ENCODE measurements at places on chromosomes 5 and 9.

GRCh38 chr5:178285399-178286225 lies 53.0 kb upstream of the PHYKPL start:
- no peak for DNase-seq

GRCh38 chr5:76250463-76250862 lies 152.6 kb upstream of the IQGAP2 start:
- no peak for DNase-seq

- DNase-seq: no peak
These were observed 58.6 kb downstream of the TMC1 start for GRCh38 chr9:72579880-72580550.

- DNase-seq: no peak
These were observed 91.0 kb upstream of the PUM3 start for GRCh38 chr9:2934883-2935282.

DNA sequence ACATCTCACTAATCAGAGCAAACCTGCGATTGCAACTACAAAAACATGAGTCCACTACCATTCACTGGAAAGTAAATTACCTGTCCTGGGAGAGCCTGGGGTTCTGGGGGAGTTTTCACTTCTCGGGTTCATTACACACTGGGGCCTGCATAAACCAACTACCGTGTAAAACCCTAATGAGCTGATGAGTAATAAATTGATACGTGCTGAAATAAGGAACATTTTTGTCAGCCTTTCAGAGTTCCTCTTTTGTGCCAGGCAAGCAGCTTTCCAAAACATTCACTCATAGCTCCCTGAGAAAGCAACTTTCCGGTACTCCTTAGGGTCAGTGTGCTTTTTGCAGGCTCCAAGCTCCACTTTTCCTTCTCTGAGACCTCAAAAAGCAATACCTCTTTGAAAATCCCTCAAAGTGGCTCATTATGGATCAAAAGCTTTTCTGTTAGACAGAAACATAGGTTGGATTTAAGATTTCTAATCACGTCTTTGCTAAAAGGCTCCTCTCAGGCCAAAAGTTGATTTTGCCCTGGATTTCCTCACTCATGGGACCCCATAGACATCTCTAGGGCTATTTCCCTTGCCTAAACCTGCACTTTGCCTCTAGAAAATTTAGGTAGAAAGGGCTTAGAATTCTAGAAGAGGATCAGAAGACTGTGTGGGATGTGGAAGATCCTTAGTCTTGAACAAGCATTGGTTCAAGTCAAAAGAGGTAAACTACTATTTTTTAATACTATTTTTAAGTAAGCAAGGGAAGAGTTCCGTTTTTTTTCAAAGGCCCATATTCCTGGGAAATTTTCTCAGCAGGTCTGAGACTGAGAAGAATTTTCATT lies 74.8 kb downstream of the ST8SIA4 start:
- DNase-seq: no peak

DNA sequence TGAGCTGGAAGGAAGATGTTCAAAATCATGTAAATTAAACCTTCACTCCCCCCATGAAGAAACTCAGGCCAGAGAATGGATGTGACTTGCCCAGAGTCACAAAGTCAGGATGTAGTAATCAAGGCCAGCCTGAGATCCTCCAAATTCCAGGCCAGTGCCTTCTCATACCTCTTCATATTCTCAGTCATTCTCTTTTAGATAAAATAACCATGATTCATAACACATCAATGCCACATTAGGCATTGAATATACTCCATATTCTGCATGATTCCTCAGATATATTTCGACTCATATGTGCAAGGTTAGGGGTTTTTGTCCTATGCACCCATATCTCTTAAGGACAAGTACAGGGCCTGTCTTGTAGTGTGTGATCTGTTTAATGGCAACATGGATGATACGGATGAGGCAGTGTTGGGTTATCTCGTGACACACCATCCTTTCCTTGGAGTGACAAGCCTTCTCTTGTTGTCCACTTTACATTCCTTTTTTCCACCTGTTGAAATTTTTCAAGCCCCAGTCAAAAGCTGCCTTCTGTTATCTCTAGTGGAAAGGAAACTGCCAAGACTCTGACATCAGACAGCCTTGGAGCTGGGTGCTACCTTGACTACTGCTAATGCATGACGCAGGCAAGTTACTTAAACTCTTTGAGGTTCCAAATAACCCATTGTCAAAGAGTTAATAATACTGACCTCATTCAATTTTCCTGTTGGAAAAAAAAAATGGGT lies 227.5 kb upstream of the NR4A3 start:
- DNase-seq: no peak

GRCh38 chr5:52987711-52988331 lies 1.3 kb upstream of the ITGA2 start:
- no peak for DNase-seq

DNA sequence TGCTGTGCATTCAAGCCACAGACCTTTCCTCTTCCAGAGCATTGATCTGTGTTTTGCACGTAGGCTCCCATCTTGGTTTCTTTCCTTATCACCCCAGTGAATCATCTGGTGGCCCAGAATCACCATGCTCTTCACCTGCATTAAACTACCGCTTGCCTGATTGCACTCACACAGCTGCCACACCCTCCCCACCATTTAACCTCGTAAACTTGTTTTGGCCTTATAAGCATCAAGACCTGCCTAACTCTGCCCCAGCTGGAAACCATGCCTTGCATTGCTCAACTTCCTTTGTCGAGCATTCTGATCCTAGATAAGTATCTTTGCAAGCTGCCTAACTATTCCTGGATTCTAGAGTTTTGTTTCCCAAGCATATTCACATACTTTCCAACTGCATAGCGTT lies 369.6 kb upstream of the SEMA6A start:
- DNase-seq: no peak

- DNase-seq: no peak
These were observed 6.8 kb downstream of the RALGDS start for GRCh38 chr9:133113949-133114885.

DNA sequence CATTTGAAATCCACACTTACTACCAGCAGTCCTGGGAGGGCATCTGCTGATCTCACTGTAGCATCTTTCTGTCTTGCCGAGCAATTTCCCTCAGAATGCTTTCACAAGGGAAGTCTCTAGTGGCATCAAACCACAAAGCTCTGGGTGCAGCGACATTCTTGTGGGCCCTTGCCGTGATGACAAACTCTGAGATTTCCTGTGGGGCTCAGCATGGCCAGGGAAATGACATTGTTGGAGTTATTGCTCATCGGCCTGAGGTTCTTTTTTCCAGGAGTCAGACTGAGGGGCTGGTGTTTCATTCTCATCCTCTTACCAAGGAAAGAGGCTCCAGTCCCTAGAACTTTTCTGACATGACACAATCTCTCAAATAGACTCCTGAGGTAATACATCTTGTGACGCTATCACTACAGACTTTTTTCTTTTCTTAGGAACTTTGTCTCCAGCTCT lies 51.4 kb downstream of the PFDN1 start:
- DNase-seq: peak; percentile 37

DNA sequence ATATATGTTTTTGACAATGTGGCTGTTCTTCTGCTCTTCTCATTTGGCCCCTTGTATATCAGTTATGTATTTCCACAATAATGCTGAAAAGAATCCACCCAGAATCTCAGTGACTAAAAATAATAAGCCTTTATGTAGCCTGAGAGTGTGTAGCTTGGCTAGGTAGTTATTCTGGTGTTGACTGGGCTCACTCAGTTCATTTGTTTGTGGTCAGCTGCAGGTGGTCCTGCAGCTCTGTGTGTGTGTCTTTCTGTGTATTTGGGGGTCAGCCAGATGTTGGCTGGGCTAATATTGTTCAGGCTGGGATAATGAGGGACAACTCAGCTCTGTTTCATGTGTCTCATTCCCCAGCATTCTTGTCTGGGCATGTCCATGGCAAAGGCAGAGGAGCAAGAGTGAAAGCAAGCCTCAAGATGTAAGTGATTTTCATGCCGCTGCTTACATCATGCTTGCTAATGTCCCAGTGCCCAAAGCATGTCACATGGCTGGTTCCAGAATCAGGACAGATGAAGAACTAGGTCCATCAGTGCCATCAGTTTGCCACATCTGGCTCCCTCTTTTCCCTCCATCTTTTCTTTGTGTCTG lies 162.8 kb downstream of the KCTD16 start:
- DNase-seq: no peak

GRCh38 chr9:1996156-1996555 lies 19.0 kb upstream of the SMARCA2 start:
- DNase-seq: no peak

DNA sequence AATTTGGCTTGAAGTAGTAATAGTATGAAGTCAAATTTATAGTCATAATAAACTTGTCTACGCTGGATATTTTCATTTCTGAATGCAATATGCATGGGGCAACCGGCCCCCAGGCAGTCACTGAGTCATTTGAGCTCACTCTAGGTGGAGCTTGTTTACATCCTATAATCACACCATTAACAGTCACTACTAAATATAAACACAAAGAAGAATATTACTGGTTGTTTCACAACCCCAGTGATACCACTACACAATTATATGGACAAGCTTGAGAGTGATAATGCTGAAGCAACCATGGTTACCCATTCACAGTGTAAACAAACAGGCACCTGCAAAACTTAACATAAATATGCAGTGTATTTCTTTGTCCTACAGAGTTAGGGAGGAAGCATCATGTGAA lies 68.7 kb downstream of the MARCHF3 start:
- no peak for DNase-seq

DNA sequence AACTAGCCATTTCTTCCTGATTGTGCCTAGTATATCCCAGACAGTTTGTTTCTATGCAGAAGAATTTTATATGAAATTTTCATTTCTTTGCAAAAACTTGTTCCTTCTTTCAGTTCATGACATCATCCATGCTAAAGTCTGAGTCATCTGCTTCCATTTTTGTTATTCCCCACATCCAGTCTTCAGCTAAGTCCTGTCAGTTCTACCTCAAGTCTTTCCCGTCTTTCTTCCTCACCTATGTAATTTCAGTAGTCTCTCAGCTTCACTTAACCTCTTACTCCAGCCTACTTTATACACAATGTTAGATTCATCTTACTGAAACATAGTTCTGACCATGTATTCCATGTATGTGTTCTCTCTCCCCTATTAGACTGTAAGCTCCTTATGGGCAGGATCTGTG lies 39.1 kb downstream of the G3BP1 start:
- no peak for DNase-seq

GRCh38 chr5:2163940-2164490 lies 281.3 kb upstream of the IRX4 start:
- DNase-seq: no peak

- DNase-seq: no peak
These were observed 12.5 kb downstream of the GARNL3 start for GRCh38 chr9:127277099-127277498.

DNA sequence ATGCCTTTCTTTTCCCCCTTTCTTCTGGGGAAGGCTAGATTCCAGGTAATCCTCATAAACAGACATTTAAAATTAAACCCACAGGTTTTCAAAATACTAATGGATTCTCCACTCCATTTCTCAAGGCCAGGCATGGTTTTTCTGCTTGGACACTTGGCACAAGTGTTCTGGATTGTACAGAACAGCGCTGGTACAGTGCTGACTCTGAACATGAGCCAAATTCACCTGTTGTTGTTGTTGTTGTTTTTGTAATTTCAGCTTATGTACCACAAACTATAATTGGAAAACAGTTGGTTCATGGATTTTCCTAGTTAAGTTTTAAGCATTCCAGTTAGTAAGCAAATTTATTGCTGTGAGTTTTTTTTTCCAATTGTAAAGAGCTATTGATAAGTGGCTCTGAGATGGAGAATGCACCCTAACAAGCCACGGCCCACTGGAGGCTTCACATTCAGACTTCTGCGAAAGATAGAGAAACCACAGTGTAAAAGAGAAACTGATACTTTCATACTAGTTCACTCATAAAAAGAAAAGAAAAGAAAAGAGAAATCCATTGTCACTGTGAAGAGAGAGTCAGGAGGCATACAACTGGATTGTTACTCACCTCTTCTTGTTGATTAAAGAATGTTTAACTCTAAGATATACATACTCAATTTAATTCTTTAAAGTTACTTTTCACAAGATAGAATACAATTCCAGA lies 16.2 kb upstream of the ITGA1 start:
- peak; percentile 24 for DNase-seq

- DNase-seq: no peak
These were observed 194.5 kb upstream of the OTULINL start for GRCh38 chr5:14386884-14387624.

DNA sequence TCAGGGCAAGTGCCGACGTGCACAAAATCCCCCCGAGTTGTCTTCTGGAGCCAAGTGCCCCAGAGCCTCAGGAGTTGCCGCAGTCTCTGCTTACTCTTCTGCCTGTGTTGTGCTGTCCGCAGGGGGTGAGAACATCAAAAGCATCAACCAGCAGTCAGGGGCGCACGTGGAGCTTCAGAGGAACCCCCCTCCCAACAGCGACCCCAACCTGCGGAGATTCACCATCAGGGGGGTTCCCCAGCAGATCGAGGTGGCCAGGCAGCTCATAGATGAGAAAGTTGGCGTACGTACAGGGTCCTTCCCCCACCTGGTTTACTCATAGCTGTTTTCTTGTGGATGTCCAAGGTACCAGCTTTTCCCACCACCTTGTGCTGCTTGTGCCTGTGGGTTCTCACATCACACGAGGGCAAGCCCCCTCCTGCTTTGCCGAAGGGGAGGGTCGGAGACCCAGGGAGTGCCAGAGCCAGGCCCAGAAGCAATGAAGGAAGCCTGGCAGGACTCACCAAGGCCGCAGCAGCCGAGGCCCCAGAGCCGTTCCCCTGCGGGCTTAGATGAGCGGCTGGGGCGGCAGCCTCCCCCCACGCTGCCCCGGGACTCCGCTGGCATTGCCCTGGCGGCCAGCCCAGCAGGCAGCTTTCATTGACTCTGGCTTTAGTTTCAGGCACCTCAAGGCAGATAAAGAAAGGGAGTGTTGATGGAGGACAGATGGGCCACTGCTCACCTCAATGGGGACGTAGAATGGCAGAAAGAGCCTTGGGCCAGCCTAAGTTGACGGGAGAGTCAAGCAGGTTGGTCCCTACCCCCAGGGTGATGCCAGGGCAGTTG lies 33.7 kb upstream of the PRDM12 start:
- DNase-seq: no peak

DNA sequence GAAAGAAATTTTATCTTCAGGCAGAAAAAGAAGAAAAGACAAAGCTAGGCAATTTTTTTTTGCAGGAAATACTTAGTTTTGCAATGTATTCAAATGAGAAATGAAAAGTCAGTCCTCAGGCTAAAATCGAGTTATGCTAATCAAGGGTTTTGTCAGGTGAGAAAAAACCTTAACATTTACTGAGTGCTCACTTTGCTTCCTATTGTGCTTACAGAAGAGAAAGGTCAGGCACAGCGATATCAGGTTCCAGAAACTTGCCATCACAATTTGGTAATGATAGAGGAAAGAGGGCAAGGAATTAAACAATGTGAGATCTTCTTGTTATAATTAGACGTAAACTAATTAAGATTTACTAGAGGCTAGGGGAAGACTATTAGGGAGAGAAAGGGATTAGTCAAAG lies 431.7 kb upstream of the CTNND2 start:
- DNase-seq: no peak

DNA sequence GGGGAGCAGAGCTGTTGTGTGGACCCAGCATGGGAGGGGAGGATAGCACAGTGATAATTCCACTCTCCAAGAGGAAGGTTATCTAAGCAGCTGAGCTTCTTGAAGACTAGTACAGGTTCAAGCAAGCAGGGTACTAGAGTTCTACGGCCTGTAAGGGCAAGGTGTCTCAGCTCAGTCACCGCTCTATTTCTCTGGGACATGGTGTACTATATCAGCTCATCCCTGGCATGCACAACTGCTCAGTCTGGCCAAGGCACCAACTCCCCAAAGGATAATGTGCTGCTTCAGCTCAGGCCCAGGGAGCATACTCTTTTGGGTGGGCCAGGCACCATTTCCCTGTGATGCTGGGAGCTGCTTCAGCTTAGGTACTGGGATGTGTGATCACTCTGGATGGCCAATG lies 69.8 kb downstream of the RNF130 start:
- no peak for DNase-seq
